Ascending aorta (tissue), 2 donors: ENCODE measurements at places on chromosomes 13 and 19. TPM values are rescaled to one million over a fixed set of nuclear protein-coding genes. Genes with fewer than 3 reads are reported as not detected.

- DNase-seq = no peak
- no peaks in the 10 kb centered on the region for H3K27me3 ChIP-seq
- no peak overlapping the region for H3K4me3 ChIP-seq
- no peak overlapping the region for H3K27ac ChIP-seq
- H3K4me1 ChIP-seq = no peaks in the 10 kb centered on the region
These were observed 18.1 kb downstream of the DHRS12 start for GRCh38 chr13:51785712-51786424.

- H3K4me1 ChIP-seq = no peaks in the 10 kb centered on the region
- H3K4me3 ChIP-seq = no peak overlapping the region
- no peak overlapping the region for H3K27ac ChIP-seq
- no peak for DNase-seq
- no peaks in the 10 kb centered on the region for H3K36me3 ChIP-seq
These were observed 117.4 kb upstream of the FNDC3A start for GRCh38 chr13:48858122-48858902.

The DPF1 gene
- not detected for total RNA-seq

DNA sequence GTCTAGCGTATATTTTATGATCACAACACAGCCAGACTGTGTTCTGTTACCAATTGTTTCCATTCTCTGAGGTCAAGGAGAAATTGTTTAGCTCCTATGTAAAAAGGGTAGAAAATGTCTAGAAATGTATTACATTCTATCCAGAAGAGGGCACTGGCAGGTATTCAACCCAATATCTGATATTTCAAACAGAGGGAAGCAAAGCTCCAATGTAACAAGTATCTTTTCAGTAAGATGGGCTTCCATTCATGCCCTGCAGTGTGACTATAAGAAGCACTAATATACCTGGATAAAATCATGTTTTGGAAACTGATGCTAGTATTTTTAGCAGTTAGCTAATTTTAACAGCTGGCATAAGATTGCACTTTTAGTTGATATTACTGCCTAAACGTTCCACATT is 312.7 kb downstream of the FGF14 start:
- no peaks in the 10 kb centered on the region for H3K4me1 ChIP-seq
- no peaks in the 10 kb centered on the region for H3K36me3 ChIP-seq
- no peak for DNase-seq
- no peak overlapping the region for H3K27ac ChIP-seq

GRCh38 chr13:64347664-64348063 is 2882.5 kb downstream of the PCDH9 start:
- no peaks in the 10 kb centered on the region for H3K27me3 ChIP-seq
- no peak for DNase-seq
- no peaks in the 10 kb centered on the region for H3K4me1 ChIP-seq
- no peak overlapping the region for H3K27ac ChIP-seq
- H3K4me3 ChIP-seq = no peak overlapping the region

The OR7D2 gene
- not detected for total RNA-seq

DNA sequence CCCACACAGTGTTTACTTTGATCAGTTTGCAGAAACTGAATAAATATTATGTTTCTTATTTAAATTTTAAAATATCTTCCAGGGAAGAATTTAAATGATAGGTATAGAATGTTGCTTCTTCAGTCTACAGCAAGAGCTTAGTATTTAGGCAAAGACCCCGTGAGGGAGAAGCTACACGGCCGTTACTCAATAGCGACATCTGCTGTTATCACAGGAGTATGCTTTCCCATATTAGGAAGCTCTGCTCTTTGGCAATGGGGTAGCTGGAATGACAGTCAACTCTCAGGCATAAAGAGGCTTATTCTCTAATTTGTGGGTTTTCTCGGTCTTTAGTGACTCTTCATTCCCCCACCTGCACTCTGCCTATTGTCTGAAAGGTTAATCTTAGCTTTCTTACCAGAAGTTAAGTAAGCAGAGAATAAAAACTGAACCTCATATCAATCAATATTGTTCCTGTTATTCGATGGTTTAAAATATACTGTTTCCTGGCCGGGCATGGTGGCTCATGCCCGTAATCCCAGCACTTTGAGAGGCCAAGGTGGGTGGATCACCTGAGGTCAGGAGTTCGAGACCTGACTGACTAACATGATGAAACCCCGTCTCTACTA is 13.2 kb upstream of the LHFPL6 start:
- H3K4me3 ChIP-seq = no peak overlapping the region
- no peaks in the 10 kb centered on the region for H3K4me1 ChIP-seq
- H3K27me3 ChIP-seq = no peaks in the 10 kb centered on the region
- H3K36me3 ChIP-seq = no peaks in the 10 kb centered on the region
- peak; percentile 66 for DNase-seq
- H3K27ac ChIP-seq = no peak overlapping the region

GRCh38 chr19:3556978-3557460 is 367 bp downstream of the MFSD12 start:
- H3K4me3 ChIP-seq = peak overlapping the region; percentile 63
- no peaks in the 10 kb centered on the region for H3K36me3 ChIP-seq
- H3K4me1 ChIP-seq = peaks cover 8% of the 10 kb centered on the region
- DNase-seq = no peak

The KLF16 gene
- 15.2 TPM for total RNA-seq

The CTXN1 gene
- total RNA-seq = not detected

DNA sequence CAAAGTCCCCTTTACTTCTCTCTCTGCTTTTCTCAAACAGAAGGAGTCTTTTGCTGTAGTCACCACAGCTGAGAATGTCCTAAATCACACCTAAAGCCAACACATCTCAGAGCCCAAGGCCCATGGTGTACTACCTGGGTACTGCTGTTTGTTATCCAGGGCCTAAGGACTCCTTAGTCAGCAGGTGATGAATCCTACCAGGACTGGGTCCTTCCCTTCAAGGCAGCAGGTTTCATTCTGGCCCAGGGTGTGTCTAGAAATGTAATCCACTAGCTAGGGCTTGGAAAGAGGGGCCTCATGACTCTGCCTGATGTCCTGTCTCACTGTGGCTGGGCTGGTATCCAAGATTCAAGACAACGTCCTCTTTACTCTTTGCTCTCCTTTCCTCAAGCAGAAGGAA is 36.2 kb upstream of the ENOX1 start:
- no peaks in the 10 kb centered on the region for H3K4me1 ChIP-seq
- H3K27ac ChIP-seq = no peak overlapping the region
- no peak for DNase-seq
- H3K27me3 ChIP-seq = no peaks in the 10 kb centered on the region
- H3K36me3 ChIP-seq = no peaks in the 10 kb centered on the region

DNA sequence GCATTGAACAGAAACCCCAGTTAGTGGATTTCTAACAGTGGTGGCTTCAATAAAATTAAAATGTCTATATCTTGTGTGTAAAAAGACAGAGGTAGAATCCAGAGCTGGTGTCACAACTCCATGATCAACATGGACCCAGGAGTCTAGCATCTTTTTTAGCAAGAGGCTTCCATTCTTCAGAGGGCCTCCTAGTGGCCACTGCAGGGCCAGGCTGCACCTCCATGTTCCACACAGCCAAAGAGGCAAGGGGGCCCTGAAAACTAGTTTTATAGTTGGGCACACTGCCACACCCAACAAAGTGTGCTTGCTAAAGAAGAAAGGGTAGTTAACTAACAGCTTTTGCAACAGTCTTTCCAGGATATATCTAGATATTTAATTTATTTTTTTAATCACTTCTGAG is 12.9 kb downstream of the N4BP2L1 start:
- no peak for DNase-seq
- H3K4me3 ChIP-seq = no peak overlapping the region
- no peak overlapping the region for H3K27ac ChIP-seq
